ENCODE measurements at places on chromosomes 11 and 22.

- DNase-seq: no peak
Measured at GRCh38 chr11:69333879-69334278, 39.9 kb downstream of the MYEOV start.

GRCh38 chr11:17423533-17424310 lies 35.3 kb upstream of the KCNJ11 start:
- DNase-seq: no peak

GRCh38 chr11:69773626-69774353 lies 1.4 kb downstream of the FGF4 start:
- no peak for DNase-seq

DNA sequence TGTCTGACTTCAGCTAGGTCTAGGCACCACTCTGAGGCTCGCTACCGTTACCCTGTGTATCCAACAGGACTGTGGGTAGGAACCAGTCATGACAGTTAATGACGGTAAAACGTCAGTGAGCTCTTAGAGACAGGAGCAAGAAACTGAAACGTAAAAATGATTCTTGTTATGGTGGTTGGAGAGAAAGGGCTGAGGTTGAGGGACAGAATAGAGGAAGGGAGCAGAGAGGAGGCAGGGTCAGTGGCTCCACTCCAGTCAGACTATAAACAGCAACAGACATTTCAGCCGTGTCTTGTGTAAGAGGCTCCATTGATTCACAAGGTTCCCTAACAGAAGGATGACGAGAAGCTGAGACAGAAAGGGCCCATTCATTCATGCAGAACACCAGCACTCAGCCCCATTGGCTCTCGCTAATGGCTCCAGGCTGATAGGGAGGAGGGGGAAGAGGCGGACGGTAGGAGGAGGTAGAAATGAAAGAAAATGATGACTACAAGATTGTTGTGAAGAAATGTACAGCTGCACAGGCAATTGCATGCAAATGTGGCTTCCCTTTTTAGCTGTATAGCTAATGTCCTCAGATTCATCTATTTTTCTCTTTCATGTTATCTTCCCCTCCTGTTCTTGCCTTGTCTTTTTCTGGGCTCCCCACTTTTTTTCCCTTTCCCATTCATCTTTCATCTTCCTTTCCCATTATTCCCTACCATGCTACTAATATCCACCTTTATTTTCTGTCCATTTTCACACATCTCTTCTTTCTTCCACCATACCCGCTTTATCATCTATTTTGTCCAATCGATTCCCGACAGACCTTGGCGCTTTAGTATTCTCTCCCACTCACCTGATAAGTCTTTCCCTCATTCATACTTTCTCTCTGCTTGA lies 34.3 kb downstream of the ETS1 start:
- no peak for DNase-seq

DNA sequence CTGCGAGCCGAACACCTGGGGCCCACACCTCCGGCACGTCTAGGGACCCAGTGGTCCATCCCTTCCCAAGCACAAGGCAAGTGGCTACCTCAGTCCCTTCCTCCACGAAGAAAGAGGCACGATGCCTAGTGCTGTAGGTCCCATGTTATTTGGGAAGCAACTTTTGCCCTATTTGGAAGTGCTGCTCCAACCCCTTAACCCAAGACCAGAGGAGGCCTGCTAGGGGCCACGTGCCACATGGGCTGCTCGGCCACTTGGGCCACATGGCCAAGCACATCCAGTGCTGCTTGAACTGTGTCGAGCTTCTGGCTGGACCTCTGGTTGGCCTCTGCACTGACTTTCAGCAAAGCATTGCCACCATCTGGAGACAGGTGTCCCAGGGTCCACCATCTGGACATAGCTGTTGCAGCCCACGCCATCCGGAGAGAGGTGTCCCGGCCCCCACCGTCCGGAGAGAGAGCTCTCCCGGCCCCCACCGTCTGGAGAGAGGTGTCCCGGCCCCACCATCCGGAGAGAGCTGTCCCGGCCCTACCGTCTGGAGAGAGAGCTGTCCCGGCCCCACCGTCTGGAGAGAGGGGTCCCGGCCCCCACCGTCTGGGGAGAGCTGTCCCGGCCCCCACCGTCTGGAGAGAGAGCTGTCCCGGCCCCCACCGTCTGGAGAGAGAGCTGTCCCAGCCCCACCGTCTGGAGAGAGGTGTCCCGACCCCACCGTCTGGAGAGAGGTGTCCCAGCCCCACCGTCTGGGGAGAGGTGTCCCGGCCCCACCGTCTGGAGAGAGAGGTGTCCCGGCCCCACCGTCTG lies 6.5 kb upstream of the B4GALNT4 start:
- DNase-seq: no peak

DNA sequence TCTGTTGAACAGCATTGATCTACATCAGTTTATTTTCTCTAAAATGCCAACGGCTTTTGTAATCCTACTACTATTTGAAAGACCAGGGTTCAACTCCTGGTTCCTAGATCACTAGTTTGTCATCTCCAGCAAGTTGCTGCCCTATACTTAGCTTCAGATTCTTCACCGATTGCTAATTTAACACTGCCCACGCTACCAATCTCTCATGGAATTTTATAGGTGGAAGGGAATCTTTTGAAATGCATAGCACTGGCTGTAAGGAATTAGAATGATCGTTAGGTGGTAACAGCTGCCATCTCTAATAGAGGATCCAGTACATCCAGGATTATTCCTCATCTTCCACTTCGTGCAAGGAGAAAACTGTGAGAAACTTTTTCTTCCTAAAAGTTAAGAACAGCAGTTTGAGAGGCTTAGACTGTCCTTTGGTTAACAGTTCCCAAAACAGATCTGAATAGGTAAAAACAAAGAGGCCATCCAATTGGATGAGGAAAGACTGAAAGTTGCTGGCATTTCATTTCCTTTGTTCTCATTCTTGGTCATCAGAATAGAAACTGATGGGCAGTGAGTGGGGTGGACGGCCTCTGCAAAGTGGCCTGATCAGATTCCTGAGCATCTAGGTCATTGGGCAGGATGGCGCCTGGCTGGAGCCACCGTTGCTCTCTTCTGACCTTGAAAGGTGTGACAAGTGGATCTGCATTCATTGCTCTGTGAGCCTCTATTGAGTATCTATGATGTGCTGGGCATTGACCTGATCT lies 236.3 kb upstream of the SORL1-AS1 start:
- no peak for DNase-seq

GRCh38 chr11:12070446-12071267 lies 39.7 kb upstream of the MICAL2 start:
- no peak for DNase-seq

DNA sequence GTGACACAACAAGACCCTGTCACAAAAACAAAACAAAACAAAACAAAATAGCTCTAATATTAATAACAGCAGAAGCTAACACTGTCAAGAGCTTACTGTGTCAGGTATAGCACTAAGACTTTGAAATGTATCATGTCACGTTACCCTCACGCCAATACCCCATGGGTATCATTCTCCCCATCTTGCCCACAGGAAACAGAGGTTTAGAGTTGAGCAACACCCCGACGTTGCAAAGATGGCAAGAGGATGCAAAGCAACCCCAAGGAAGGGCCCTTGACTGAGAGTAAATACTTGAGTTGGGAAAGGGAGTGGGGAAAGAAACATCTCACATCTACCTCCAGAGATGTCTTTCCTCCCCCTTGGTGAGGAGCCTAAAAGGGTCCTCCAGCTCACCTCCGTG lies 366.8 kb downstream of the LARGE1 start:
- no peak for DNase-seq

GRCh38 chr11:34637303-34637702 lies 16.4 kb downstream of the EHF start:
- DNase-seq: no peak

GRCh38 chr22:31637891-31638618 lies 24.0 kb downstream of the PISD start:
- DNase-seq: no peak

DNA sequence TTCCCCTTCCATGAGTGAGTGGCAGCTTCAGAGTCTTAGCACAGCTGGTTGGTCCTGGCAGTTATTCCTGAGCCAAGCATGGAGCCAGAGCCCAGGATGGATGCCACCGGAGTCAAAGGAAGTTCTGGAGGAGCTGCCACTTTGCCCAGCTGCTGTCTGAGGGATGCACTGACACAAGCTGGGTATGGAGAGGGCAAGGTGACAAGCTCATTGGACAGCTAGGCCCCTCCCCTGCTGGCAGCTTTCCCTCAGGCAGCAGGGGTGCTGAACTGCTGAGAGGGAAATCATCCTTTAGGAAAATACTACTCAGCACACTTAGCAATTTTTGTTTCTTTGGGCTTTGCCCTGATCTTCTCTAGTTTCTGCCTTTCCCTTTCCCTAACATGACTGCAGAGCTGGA lies 99.3 kb upstream of the SESN3 start:
- DNase-seq: no peak

GRCh38 chr11:128491195-128491936 lies 96.0 kb downstream of the ETS1 start:
- DNase-seq: no peak

- no peak for DNase-seq
Measured at GRCh38 chr11:85673393-85673792, 8.5 kb upstream of the CREBZF start.

- DNase-seq: no peak
Measured at GRCh38 chr11:134483857-134484256, 71.8 kb upstream of the B3GAT1 start.

DNA sequence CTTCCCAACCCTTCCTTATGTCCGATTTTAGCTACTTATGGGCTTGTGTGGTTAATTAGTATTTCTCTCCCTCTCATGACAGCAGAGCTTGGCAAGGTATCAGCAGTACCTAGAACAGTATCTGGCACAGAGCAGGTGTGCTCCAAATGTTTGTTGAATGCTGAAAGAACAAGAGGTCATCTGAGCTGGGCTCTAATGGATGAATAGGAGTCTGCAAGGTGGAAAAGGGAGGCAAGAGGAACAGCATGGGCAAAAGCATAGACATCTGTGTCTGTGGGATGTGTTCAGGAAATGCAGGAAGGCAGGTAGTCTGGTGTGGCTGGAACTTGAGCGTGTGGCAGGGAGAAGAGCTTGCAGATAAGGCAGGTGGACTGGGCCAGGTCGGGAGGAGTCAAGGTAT lies 19.0 kb downstream of the PRG3 start:
- no peak for DNase-seq
